CD8-positive, alpha-beta T cell (primary cell): ENCODE measurements at places on chromosomes 2 and 18. TPM values are rescaled to one million over a fixed set of nuclear protein-coding genes. Genes with fewer than 3 reads are reported as not detected.

GRCh38 chr2:42510608-42511243 lies 16.9 kb upstream of the KCNG3 start:
- no peak for DNase-seq

- no peak for DNase-seq
These were observed 1099.4 kb upstream of the PIK3C3 start for GRCh38 chr18:40855661-40856060.

DNA sequence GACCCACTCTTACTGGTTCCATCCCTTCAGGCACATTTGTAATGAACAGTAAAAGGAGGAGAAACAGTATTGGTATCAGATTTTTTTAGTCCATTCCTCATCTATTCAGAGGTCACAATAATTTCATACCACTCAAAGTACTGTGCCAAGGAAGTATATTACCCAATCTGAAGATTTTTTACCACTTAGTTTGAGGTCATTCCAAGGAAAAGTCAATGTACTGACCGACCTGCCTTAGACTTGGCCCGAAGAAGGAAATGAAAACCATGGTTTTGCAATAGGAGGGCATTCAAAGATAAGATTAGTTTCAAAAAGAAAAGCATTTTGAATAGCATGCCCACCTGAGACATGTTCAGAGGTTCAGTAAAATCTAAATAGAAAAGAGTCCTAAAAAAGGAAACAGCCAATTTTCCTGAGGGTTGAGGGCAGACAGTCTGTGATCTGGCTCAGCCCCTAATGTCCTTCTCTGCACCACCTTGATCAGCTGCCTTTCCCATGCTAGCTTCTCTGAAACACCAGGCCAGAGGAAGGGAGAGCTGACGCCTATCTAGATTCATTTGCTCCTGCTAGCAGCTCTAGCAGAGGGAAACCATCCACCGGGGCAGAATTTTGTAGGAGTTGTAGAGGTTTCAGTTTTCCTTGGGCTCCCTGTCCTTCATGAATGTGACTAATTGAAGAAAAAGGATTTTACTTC lies 107.3 kb upstream of the FZD5 start:
- no peak for DNase-seq

GRCh38 chr2:9093324-9093723 lies 89.8 kb upstream of the MBOAT2 start:
- no peak for DNase-seq

DNA sequence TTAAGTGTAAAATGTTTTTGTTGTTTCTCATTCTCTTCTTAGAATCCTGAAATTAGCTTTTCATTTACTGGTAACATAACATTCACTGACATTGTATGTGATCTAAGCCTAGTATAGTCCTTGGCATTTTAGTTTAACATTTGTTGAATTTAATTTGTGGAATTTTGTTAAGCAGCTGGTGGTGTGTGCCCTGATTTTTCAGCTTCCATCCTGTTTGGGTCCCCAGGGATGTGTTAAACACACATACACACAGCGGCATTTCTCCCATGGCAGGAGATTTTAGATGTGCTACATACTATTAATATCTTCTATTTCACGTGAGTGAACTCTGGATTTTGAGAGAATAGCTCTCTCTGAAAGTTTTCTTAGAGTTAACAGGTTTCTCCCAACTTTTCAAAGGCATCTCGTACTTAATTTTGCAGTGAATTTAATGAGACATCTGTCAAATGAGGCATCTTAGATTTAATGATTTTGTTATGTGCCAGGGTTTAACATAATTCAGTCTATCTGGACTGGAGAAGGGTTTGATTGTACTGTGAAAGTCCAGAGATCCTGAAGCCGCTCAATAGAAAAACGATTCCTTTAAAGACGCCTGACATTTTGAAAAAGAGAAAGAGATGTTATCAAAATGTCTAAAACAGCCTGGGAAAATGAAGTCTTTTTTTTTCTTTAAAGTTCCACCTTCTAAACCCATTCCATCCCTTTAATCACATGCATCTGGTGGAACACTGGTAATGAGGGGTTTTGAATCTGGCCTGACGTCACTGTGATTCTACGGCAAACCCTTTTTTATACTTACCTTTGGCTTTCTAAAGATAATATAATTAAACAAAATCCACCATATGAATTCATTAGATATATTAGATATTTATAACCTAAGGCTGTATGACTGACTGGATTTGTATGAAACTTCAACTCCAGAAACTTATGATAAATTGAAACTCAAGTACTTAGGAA lies 6.8 kb downstream of the PHLPP1 start:
- DNase-seq, result no peak

DNA sequence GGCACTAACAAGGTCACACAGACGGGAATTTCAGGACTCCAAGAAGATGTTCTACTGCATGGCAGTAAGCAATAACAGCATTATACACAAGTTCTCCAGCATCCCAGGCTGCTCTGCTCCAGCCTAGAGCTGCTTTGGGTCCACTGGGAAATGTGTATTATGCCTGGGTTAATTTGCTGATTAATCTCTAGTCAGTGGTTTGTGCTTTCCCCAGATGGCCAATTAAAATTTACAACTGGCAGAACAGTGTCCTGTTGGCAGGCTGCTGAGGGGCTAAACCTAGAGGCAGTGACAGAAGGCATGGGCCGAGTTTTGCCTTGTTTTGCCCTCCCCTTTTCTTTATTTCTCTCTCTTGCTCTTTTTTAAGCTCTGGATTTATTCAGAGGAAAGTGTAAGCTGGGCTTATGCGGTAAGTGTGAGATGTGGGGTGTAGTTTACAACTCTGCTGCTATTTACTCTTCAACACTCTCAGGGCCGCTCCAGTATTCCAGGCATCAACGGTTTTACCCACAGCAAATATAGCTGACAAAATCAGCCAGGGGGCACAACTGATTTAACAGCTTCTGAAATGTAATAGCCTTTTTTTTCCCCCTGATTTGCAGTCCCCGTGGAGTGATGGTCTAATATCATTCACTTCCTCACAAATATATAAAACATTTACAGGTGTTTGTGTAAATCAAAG lies 348.0 kb downstream of the GPD2 start:
- no peak for DNase-seq

DNA sequence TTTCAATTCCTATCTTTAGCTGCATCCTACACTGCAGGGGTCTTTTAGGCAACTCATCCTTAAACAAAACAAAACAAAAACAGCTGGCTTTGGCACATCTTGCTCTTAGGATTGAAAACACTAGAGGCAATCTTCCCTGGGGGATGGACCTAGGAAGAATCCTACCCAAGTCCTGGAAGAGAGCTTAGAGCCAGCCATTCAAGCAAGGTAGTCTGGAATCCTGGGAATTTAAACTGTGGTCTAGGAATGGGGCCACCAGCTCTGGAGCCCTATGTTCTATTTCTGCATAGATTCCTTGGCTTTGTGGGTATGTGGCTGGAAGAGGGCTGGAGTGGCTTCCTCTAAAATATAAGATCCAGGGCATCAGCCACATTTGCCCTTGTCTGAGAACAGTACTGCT lies 27.7 kb downstream of the MYL1 start:
- DNase-seq, result no peak

DNA sequence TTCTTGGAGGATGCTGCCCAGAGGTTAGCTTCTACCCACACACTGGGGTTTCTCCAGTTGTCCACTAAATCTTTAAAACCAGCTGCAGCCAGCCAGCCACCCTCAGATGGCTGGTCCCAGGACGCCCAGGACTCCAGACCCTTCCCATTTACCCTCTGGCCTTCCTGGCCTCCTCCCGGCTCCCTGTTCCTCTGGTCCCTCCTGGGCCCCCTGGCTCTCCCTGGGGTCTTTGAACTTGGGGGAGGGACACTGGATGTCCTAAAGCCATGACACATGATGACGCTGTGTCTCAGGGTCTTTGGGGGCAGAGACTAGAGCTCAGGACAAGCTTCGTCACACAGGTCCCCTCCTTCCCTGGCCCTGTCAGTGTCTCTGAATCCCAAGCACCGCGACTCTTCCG lies 201.1 kb upstream of the HDAC4 start:
- no peak for DNase-seq

DNA sequence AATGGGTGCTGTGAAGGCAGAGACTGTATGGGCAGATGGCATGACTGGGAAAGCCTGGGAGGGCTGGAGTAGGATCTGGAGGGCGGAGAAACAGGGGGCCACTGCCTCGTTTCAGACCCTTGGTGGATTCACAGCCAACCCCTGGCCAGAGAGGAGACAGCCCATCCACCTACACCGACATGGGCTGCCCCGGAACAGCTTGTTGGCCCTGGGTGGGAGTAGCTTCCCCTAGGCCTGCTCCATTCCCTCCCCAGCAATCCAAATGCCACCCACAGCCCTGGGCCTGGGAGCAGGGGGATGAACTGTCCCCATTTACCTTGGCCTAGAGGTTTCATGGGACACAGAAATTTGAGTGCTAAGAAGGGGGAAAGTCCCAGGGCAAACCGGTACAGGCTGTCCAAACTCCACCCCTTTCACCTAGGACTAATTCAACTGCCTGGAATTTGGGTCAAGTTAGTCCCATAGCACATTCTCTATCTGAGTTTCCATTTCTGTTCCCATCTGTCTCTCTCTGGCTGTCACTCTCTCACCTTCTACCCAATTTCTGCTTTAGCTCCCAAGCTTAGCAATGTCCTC lies 37.0 kb downstream of the LBH start:
- no peak for DNase-seq

DNA sequence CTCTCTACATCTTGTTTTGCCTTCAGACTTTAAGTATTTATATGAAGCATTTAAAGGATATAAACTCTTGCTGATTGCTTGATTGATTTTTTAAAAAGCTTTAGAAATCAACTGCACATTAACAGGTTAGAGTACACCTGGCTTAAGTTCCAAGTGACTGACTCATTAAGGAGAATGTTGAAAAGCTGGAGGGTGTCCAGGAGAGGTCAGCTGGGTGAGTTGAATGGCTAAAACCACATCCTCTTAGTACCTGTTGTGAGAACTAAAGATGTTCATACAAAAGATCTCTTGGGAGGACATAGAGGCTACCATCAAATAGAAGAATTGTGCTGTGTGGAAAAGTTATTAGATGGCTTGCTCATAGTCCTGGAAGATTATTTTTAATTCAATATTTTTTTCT lies 206.8 kb downstream of the TXNL1 start:
- DNase-seq, result no peak

- no peak for DNase-seq
These were observed 34.5 kb downstream of the EMILIN2 start for GRCh38 chr18:2881088-2881839.

- DNase-seq, result no peak
These were observed 19.8 kb upstream of the TCF4 start for GRCh38 chr18:55607773-55608172.

DNA sequence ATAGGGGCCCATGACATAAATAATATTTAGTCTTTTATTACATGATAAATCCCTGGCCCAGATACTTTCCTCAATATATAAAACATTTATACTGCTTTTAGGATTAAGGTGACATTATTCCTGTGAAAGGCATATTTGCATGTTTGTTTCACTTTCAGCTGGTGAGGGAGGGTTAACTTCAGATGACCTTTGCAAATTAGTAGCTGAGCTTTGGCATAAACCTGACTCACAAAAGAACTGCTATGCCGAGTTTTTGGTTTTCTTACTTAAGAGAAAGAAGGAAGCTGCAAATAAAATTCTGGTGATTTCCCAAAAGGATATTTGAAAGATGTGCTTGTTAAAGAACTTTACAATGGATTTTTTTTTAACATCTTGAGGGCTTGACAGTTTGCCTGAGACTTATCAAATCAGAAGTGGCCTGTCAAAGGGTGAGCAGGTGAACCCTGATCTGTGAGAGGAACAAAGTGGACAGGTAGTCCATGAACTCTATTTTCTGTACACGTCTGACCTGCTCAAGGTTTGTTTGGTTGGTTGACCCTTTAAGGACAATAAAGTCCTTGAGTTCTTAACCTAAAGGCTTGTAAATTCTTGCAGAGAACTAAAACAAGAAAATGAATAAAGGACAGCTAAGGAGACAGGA lies 93.5 kb downstream of the FAM124B start:
- DNase-seq, result no peak

- no peak for DNase-seq
These were observed 220.1 kb downstream of the SEPTIN10 start for GRCh38 chr2:109393662-109393972.

DNA sequence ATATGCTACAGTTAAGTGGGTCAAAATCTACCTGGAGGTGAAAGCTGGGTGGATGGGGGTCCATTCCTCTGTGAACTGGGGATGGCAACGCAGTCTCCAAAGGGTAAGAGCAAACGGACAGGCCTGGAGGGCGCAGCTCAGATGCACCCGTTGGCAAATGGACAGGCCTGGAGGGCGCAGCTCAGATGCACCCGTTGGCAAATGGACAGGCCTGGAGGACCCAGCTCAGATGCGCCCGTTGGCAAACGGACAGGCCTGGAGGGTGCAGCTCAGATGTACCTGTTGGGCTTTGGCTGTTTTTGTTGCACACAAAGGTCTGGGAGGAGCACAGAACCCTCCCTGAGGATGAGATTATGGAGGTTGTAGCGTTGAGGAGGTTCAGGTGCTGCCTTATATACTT lies 33.7 kb downstream of the RBFA start:
- no peak for DNase-seq

GRCh38 chr2:237604960-237605359 lies 14.4 kb upstream of the RAB17 start:
- DNase-seq, result no peak

- no peak for DNase-seq
These were observed 114.3 kb downstream of the ARHGEF4 start for GRCh38 chr2:130951018-130951417.

DNA sequence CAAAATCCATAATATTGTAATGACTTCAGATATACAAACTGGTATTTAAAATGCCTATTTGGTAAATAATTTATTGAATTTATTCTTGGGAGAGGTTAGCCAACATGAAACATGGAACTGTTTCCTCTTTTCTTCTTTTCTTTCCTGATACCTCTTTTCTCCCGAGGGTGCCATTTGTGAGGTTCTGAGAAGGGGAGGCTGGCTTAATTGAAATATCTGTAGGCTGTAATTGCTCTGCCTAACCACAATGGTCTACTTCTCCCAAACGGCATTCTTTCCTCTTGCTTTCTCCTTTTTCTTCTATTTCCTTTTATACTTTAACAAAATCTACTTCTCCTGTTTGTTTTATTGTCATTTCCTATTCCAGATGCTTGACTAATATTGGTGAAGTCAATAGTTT lies 114.9 kb downstream of the TCF4 start:
- DNase-seq, result no peak

The C2orf66 gene
- total RNA-seq, result not detected

The ANKRD36C gene
- 73.6 TPM for total RNA-seq

The TMEM198 gene
- total RNA-seq, result 0.31 TPM

The PARD3B gene
- total RNA-seq, result 0.92 TPM

The GREB1L gene
- not detected for total RNA-seq

The KATNAL2 gene
- total RNA-seq, result 2.1 TPM

The GNAL gene
- total RNA-seq, result 0.17 TPM
